Activated CD4-positive, alpha-beta T cell treated with anti-CD3 and anti-CD28 coated beads for 24 hours (primary cell): ENCODE measurements at places on chromosomes 3 and 15.

GRCh38 chr3:140113996-140114788 lies 179.2 kb downstream of the CLSTN2 start:
- DNase-seq, result no peak

- DNase-seq, result no peak
These were observed 11.3 kb upstream of the SOX2 start for GRCh38 chr3:181700168-181701087.

GRCh38 chr3:107942951-107943749 lies 147.7 kb downstream of the CD47 start:
- no peak for DNase-seq

DNA sequence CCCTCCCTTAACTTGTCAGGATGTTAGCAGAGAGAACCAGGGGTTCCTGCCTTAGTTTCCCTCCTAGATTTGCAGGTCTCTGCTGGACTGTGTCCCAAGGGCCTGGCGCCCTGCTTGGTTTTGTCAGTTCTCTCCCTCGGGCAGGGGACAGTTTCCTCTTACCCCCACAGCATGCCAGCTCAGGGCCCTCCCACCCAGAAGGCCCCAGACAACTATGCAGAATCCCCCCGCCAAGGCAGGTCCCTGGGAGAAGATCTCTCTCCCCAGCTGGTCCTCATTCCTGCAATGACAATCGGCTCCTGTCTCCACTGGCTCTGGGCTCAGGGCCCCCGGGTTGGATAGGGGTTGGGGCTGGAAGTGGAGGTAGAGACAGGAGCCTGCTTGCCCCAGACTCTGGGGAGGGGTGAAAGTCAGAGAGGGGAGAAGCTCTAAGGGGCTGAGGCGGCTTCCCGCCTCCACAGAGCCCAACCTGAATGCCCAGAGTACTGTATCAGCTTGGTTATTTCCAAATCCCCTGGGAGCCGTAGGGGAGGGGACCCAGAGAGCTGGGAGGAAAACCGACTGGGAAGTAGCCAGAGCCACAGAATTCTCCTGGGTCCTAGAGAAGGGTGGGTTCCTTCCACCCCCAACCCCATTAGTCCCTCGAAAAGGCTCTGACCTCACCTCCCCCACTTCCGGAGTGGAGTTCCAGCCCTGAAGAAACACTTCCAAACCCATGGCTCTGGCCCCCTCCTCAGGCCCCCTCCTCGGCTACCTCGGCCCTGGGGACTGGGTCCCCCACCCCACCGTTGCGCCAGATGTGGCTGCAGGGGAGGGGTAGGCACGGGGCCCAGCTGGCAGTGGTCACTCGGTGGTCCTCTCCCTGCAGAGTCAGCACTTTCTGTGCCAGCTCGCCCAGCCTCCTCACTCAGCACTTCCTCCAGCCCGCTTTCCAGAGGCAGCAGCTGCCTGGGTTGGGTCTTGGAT lies 3.8 kb upstream of the LOXL1 start:
- DNase-seq, result no peak
